ENCODE measurements at places on chromosomes 5 and 9.

DNA sequence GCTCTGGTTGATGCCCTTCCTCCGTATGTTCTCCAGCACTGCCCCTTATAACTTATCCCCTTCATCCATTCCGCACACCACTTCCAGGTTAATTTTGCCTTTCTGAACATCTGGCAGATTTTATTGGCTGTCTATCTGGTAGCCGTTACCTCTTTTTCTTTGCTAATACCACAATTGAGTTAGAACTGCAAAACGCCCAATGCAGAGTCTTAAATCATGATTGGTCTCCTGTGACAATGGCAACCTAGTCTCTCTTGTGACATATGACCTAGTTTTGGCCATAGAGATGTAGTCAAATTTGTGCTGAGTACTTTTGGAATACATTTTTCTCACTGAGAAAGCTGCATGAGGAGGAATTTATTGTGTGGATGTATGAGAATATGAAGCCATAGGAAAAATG is 365.7 kb upstream of the PRR16 start:
- no peak for DNase-seq

DNA sequence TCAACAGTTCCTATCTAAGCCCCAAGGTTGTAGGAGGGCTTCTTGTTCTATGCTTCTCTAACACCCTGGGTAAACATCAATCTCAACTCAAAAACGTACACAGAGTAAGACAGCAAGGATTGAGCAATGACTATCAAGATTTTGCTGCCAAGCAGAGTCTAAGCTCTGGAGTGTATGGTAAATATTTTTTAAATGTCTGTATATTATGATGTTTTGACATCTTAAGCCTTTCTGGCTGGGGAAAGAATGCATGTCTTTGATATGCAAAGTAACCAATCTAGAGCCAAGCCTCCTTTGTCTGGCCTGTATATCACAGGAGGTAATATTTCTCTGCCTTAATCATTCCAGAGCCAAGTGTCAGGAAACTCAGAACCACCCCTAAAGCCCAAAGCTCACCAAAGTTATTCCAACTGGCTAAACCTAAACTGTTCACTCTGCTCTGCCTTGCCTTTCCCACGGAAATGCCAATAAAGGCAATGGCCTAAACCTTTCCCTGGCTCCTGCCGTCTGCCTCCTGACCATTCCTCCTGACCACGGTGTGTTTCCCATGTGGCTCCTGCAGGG is 45.2 kb downstream of the YIPF5 start:
- no peak for DNase-seq

- DNase-seq: no peak
Observed at GRCh38 chr5:134127376-134127861, 12.9 kb downstream of the TCF7 start.

- no peak for DNase-seq
Observed at GRCh38 chr5:154331232-154331631, 114.6 kb upstream of the SAP30L start.

DNA sequence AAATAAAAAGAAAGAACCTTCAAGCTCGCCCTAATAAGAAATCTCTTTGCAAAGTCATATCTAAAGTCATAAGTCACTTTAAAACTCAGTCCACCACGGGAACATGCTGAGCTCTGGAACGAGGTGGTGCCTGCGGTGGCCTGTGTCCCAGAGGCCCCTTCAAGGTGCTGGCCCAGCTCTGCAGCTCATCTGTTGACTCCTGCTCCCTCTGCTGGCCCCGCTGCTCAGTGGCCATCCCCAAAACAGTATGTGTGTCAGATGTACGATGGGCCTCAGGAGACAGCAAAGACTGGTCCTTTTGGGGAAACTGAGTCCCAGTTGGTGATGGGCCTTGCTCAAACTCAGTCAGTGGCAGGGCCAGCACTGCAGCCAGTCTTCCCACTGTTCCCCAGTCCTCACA is 22.8 kb upstream of the FOXB2 start:
- DNase-seq: no peak

DNA sequence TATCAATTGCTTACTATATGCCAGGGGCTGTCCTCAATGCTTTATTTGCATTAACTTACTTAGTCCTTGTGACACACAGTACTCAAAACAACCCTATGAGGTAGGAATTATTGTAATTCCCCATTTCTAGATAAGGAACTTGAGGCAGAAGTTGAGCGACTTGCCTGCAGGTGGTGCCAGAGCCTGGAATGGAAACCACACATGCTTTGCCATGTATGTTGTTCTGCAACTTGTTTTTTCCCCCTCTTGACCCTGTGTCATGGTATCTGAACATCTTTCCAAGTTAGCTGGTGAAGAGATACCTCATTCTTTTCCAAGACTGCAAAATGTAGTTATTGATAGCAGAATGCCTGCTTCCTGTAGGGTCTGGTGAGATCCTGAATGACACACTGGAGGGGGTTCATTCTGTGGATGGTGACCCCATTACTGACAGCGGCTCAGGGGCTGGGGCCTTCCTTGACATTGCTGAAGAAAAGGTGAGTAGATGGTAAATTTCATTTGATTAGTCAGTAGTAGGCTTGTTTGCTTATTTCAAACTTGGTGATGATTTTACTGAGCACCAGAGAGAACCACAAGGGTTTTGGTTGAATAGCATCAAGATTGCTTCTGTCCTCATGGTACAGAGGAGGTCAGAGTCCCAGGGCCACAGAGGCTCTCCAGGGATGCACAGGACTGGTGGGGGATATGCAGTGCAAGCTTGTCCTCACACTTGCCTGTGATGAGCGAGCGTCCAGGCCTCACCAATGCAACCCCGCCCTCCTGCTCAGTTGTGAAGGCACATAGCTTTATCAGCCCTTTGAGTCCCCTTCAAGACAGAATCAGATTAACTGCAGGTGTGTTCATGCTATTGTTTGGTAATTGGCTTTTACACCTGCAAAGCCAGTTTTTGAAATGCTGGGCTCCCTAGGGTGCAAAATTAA is 57.0 kb downstream of the COL15A1 start:
- DNase-seq: peak; percentile 28

- no peak for DNase-seq
Observed at GRCh38 chr5:173583346-173583745, 33.1 kb downstream of the BOD1 start.

DNA sequence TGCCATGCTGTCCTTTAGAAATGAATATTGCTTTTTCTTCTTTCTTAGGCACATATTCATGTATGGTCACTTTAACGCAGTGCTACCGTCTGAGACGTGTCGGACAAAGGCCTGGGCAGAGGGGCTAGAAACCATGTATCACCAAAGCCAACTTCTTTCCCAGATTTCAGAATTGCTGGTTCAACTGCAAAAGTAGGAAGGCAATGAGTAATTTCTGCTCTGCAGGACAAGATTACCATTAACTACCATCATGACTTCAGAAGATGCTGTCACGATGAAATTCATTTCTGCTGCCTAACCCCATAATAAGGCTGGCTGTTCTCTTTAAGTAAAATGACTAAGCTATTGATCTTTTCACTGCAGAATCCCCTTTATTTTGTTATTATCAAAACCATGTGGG is 306.7 kb downstream of the PDE4D start:
- DNase-seq: no peak

- DNase-seq: no peak
Observed at GRCh38 chr5:77302653-77303052, 92.2 kb downstream of the PDE8B start.

DNA sequence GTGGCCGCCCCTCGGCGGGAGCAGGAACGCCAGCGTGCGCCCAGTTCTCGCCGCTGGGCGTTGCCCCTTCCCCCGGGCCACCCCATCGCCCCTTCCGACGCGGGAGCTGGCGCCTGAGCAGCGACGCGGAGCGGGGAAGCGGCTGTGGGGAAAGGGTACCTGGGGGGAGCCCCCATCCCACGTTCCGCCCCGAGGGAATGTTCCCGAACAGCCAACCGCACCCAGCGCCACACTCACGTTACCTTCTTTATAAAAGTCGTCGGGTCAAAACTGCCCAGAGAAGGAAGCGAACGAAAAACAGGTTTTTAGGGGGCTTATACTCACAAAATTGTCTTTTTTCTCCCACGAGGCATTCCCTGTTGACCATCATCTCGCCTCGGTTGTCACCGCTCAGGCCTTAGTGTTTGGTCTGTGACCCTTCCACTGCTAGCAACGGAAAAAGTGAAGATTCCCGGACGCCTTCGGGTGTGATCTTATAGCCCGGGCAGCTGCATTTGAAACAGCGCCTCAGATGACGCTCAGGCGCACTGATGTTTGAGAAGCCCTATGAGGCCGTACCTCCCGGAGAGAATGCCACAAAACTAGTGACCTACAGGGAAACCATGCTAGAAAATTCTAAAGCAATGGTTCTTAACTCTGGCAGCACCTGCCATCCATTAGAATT is 475 bp upstream of the GOLM1 start:
- DNase-seq: no peak

GRCh38 chr5:133613184-133613583 is 843 bp upstream of the FSTL4 start:
- DNase-seq: no peak

DNA sequence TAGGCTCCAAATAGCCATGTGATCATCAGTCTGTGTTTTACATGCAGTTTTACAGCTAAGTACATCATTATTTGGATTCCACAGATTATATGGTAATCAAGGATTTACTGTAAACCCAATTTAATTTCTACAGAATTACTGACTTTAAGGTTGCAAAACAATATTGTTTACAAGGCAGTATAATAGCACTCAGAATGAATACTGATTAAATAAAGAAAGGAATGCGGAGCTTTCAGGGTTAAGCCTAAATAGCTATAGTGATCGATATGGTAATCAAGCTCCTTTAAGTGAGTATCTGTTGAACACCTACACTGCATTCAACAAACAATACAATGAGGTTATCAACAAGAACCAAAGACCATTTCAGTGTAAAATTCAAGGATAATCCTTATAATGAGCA is 64.3 kb downstream of the DMAC1 start:
- no peak for DNase-seq

DNA sequence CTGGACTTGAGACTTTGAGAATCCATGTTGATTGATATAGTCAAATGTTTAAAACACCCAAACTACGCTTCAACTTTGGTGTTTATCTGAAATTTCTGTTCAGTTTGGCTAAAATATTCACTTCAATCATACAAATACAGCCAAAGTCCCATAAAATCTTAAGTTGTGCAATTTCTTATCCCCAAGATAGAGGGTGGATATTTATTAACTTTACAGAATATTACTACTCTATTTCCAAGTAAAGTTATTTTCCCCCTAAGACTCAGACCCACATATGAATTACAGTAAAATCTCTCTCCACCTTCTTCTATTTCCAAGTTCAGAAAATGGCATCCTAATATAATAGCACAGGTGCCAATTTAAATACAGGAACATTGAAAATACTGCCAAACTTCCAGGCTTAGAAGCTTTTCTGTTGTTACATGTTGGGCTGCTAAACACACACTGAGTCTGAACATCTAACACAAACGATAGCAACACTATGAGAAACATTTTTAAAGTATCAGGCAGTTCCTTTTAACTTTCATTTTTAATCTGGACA is 290.3 kb downstream of the EBF1 start:
- DNase-seq: no peak

GRCh38 chr9:16058131-16058549 is 505.3 kb downstream of the CCDC171 start:
- DNase-seq: peak; percentile 15

DNA sequence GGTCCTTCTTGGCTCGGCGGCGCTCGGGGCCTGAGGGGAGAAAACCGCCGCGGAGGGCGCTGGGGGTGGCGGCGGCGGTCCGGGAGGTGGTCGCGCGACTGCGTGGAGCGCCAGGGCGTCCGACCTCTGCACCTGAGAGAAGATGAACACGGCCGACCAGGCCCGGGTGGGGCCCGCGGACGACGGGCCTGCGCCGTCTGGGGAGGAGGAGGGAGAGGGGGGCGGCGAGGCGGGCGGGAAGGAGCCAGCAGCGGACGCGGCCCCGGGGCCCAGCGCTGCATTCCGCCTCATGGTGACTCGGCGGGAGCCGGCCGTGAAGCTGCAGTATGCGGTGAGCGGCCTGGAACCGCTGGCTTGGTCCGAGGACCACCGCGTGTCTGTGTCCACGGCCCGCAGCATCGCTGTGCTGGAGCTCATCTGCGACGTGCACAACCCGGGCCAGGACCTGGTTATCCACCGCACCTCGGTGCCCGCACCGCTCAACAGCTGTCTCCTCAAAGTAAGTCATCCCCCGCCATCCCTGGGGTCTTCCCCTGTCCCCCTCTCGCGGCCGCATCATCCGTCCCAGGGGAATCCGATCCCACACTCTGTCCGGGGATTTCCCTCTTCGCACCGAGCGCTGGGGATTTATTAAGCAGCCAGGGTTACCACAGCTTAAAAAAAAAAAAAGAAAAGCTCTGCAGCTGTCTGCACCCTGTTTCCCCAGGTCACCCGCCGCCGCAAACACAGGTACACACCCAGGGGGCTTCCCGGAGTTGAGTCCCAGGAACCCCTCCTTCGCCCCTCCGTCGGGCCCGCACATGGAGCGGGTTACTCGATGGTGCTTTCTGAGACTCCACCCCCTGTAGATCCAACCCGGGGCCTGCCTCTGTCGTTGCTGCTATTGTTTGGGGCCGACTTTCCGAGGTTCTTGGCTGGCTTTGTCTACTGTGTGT is at the start of gene GTF3C4:
Gene GTF3C4, plus strand, starts transcription at position 8 of the 935 bp plus-strand sequence. Its CDS starts 135 bp downstream, at position 143.
- no peak for DNase-seq

DNA sequence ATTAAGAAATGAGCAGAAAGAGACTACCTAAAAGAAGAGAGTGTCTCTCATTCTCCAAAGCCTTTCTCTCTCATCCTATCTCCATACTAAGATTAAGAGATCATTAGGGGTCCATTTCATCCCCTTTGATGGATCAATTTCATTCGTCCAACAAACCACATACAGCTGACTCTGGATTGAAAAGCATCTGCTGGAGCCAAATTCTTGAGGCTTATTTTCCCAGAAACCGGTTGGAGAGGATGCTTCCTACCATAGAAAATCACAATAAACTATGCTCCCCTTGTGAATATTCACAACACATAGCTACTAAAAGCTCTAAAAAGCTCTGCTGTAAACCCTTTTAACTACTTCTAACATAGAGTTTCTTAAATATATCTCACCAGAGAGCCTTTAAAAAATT is 755.0 kb upstream of the ZNF608 start:
- DNase-seq: no peak

- DNase-seq: no peak
Observed at GRCh38 chr9:489198-490197, 274.8 kb downstream of the DOCK8 start.

DNA sequence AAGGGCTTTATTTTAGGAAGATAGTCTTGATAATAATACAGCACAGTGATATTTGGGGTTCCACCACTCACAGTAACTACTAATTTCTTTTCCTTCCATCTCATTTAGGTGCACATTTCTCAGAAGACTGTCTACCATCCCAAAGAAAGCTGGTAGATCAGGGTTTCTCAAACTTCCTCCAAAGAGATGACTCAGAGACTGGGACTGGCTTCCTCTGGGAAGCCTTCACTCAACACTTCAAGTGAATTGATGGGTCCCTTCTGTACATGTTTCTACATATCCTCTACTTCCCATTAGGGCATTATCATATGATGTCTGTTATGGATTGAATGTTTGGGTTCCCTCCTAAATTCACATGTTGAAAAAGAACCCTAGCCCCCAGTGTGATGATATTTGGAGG is 138.5 kb downstream of the SPOCK1 start:
- DNase-seq: no peak

- no peak for DNase-seq
Observed at GRCh38 chr5:138542180-138542955, 668 bp downstream of the ETF1 start.

GRCh38 chr9:128001779-128002298 is 21.1 kb upstream of the EEIG1 start:
- DNase-seq: no peak

- no peak for DNase-seq
Observed at GRCh38 chr5:81748556-81748955, 2.3 kb downstream of the SSBP2 start.

All from keratinocyte (primary cell).